ENCODE measurements at places on chromosomes 1 and 21. TPM values are rescaled to one million over a fixed set of nuclear protein-coding genes. Genes with fewer than 3 reads are reported as not detected.

CD247 gene
- not detected for total RNA-seq

C8B gene
- not detected for total RNA-seq

GNG4 gene
- not detected for total RNA-seq

SLFNL1 gene
- 0.21 TPM for total RNA-seq

FCRL1 gene
- total RNA-seq = not detected

SV2A gene
- 0.36 TPM for total RNA-seq

MAP3K21 gene
- 10.3 TPM for total RNA-seq

CCDC185 gene
- total RNA-seq = not detected

PTPRU gene
- total RNA-seq = 55.4 TPM

TNFRSF9 gene
- 2.7 TPM for total RNA-seq

DISC1 gene
- 0.85 TPM for total RNA-seq

HES3 gene
- not detected for total RNA-seq

DNM3 gene
- 2.1 TPM for total RNA-seq

TENT5C gene
- total RNA-seq = 0.34 TPM

ZNF670 gene
- 6.2 TPM for total RNA-seq

LINGO4 gene
- not detected for total RNA-seq
